Calu3 (cell line): ENCODE measurements at places on chromosomes 6 and 20. TPM values are rescaled to one million over a fixed set of nuclear protein-coding genes. Genes with fewer than 3 reads are reported as not detected.

AGER gene
- 14.3 and 14.4 TPM in 2 replicates for total RNA-seq

INSM1 gene
- not detected in 2 replicates for total RNA-seq

NRM gene
- 22.8 and 30.2 TPM in 2 replicates for total RNA-seq

COL12A1 gene
- 20.4 and 29.3 TPM in 2 replicates for total RNA-seq

NHSL1 gene
- 26.6 and 26.8 TPM in 2 replicates for total RNA-seq

WFDC12 gene
- not detected in 2 replicates for total RNA-seq

SFTA2 gene
- 184 and 246 TPM in 2 replicates for total RNA-seq

MACROD2 gene
- 28.1 and 29.4 TPM in 2 replicates for total RNA-seq

MCHR2 gene
- not detected in 2 replicates for total RNA-seq

SEMG1 gene
- total RNA-seq: 0.21 TPM in 1 of 2 replicates, not detected in the other

DNA sequence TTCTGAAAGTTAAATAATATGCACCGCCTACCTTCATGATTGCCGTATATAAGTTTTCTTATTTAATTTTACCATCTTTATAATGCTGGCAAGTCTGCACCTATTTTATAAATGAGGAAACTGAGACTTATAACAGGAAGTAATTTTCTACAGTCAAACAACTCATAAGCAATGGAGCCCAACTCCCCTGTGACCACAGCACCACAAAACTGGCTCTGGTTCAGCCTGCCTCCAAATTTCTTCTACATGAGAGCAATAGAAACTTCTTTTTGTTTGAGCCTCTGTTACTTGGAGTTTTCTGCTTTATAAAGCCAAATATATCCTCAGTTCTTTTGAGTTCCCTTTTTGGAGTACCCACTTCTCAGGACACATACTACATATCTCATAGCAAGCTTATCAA, 131.1 kb upstream of the HSF2 start:
- H3K4me3 ChIP-seq: no peak overlapping the region
- no peaks in the 10 kb centered on the region for H3K36me3 ChIP-seq
- H3K27ac ChIP-seq: no peak overlapping the region
- H3K4me1 ChIP-seq: peaks cover 6% of the 10 kb centered on the region
- H3K27me3 ChIP-seq: no peaks in the 10 kb centered on the region

DNA sequence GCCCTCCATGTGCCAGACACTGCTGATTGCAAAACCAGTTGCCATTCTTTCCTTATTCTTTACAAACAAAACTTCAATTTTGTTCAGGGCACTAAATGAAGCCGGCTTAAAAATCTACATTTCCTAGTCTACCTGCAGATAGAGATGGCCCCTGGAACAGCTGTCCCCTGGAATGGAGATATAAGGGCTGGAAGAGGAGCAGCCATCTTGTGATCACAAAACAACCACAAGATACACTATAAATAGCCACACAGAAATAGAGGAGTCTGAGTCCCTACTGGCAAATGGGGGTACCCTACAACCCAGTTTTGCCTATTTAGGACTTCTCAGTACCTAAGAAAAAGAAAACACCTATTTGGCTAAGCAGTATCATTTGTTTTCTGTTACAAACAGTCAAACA, 115.9 kb upstream of the BEND6 start:
- peak overlapping the region; percentile 57 for H3K27ac ChIP-seq
- H3K36me3 ChIP-seq: peaks cover 28% of the 10 kb centered on the region
- H3K4me3 ChIP-seq: peak overlapping the region; percentile 35

DNA sequence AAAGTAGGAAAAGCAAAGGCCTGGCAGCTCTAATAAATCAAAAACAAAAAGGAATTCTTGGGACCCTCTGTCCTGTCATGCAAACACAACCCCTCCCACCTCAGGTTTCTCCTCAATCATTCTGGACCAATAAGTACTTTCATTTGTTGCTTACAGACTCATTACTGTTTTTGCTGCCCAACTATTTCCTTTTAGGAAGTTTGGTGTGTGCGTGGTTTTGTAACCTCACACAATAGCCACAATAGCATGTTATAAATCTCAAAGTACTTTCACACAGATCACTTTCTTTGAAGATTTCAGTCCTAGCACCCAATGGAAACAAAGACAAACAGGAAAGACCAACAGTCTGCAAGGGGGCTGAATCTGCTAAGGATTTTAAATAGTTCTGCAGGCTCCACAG, 4.5 kb downstream of the MRPL14 start:
- peaks cover 75% of the 10 kb centered on the region for H3K4me1 ChIP-seq
- H3K36me3 ChIP-seq: peaks cover 40% of the 10 kb centered on the region
- H3K27ac ChIP-seq: peak overlapping the region; percentile 24
- no peaks in the 10 kb centered on the region for H3K27me3 ChIP-seq

DNA sequence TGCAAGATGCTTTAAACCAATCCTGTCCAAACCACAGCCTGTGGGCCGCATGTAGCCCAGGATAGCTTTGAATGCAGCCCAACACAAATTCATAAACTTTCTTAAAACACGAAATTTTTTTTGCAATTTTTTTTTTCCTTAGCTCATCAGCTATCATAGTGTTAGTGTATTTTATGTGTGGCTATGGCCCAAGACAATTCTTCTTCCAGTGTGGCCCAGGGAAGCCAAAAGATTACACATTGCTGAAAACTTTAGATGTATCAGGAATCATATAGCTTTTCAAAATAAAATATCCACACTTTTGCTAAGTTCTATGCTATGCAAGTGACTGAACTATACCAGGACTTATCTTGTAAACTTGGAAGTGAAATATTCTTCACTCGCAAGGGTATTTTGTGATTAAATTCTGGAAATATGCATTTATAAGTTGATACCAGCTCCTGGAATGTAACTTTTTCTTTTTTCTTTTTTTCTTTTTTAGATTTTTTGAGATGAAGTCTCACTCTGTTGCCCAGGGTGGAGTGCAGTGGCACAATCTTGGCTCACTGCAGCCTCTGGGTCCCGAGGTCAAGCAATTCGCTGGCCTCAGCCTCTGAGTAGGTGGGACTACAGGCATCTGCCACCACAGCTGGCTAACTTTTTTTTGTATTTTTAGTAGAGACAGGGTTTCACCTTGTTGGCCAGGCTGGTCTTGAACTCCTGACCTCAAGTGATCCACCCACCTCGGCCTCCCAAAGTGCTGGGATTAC, 49.8 kb downstream of the MTHFD1L start:
- no peak for DNase-seq
- H3K4me3 ChIP-seq: no peak overlapping the region
- H3K27ac ChIP-seq: no peak overlapping the region
- no peaks in the 10 kb centered on the region for H3K27me3 ChIP-seq

DNA sequence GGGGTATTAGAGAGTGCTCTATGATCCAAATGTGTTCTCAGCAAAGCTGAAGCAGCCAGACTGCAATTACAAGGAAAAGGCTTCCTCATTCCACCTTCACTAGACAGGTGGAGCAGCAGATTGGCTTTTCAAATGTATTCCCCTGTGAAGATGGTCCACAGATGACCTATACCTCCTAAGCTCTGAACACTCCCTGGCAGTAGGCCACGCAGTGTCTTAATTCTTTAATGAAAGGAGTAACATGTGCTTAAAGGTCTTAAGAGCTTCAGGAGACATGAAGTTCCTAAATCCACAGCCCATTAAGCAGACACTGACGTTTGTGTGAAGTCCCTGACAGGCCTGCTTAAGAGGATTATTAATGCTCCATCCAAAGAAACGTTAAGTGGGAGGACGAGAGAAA, 138.9 kb upstream of the NUP153 start:
- no peak for DNase-seq
- H3K36me3 ChIP-seq: no peaks in the 10 kb centered on the region
- no peaks in the 10 kb centered on the region for H3K4me1 ChIP-seq
- H3K27me3 ChIP-seq: no peaks in the 10 kb centered on the region
- no peak overlapping the region for H3K4me3 ChIP-seq

- no peak overlapping the region for H3K4me3 ChIP-seq
- peaks cover 34% of the 10 kb centered on the region for H3K27me3 ChIP-seq
- no peaks in the 10 kb centered on the region for H3K4me1 ChIP-seq
These were observed 141.3 kb upstream of the MYLIP start for GRCh38 chr6:15987569-15987968.

- H3K27me3 ChIP-seq: no peaks in the 10 kb centered on the region
- no peaks in the 10 kb centered on the region for H3K4me1 ChIP-seq
- no peak overlapping the region for H3K27ac ChIP-seq
- DNase-seq: no peak
- H3K36me3 ChIP-seq: peaks cover 5% of the 10 kb centered on the region
These were observed 109.0 kb downstream of the RALGAPA2 start for GRCh38 chr20:20603339-20603990.

DNA sequence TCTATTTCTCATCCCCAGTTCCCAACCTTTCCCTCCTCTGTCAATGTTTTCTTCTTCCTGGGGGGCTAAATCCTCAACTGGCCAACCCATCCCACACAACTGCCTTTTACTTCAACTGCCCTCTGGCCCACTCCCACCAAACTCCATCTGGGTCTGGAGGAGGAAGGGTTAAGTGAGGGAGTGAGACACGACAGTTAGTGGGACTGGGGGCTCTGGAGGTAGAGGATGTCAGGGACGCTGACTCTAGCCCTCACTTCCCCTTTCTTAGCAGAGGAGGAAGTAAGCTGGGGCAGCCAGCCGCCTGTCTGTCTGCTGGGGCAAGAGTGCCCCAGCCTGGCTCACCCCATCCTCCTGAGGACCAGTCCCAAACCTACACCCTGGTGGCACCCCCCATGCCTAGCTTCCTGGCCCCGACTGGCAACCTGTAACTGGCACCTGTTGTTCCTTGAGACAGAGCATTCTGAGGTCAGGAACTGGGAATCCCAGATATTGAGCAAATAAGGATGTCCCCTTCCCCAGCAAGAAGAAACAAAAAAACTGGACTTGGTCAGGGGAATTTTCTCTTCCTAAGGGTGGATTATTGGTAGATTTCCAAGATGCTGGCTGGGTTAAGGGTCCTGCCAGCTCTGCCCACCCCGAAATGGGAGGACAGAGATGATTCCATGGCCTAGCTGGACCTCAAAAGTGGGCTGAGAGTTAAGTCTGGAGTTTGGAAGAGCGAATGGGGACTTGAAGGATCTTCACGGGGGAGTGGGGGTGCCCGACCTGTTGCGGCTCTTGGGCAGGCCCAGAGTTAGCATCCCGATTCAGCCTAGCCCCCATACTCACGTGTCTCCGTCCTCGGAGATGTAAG, 971 bp downstream of the NFKBIE start:
- peaks cover 39% of the 10 kb centered on the region for H3K4me1 ChIP-seq
- peaks cover 53% of the 10 kb centered on the region for H3K36me3 ChIP-seq
- peak overlapping the region; percentile 80 for H3K27ac ChIP-seq
- peaks cover 34% of the 10 kb centered on the region for H3K27me3 ChIP-seq
- H3K4me3 ChIP-seq: peak overlapping the region; percentile 98

- H3K27ac ChIP-seq: no peak overlapping the region
- no peaks in the 10 kb centered on the region for H3K36me3 ChIP-seq
- no peak for DNase-seq
- peaks cover 19% of the 10 kb centered on the region for H3K4me1 ChIP-seq
- no peak overlapping the region for H3K4me3 ChIP-seq
These were observed 18.0 kb downstream of the CDYL start for GRCh38 chr6:4794140-4794707.

DNA sequence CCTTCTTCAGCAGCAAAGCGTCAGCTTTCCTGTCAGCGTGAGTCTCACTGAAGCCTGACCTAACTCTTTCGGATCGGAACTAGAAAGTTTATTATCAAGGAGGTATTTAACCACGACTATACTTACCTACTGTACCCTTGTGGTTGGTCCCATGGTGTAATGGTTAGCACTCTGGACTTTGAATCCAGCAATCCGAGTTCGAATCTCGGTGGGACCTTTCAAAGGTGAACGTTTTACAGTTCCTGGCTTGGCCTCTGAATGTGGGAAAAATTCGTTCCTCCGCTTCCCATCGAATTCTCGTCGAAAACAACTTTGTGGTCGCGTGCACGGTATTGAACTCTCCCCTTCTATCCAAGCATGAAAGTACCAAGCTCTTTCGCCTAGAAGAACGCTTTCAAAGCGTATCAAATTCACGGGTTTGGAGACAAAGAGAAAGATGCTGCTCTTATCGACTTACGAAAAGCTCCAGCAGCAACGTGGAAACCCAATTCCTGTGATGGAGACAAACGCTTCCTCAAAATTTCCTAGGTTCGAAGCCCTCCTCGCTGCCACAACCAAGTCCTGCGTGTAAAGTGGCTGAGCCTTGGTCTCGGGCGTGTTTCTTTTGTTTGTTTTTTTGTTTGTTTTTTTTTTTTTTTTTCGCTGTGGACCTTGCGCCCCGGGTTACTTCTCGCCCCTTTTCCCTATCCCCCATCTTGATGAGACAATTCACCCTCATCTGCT, 63.7 kb downstream of the GPX5 start:
- H3K27me3 ChIP-seq: no peaks in the 10 kb centered on the region
- peaks cover 36% of the 10 kb centered on the region for H3K36me3 ChIP-seq
- peak overlapping the region; percentile 95 for H3K27ac ChIP-seq

DNA sequence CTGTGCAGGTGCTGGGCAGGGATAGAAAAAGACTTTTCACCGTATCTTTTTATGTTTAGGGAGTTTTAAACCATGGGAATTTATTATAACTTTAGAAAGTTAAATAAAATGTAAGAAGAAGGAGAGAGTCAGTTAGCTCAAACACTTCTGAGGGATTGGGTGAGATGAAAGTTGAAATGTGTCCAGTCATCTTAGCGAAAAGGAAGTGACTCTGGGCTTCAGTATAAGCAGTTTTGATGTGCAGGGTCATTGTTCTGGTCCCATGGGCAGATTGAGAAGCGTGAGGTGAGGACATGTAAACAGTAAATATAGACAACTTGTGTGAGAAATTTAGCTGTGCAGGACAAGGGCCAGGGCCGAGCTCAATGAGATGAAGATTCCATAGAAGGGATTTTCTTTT, 66.9 kb downstream of the TOX2 start:
- no peak overlapping the region for H3K4me3 ChIP-seq
- H3K27ac ChIP-seq: no peak overlapping the region
- no peaks in the 10 kb centered on the region for H3K36me3 ChIP-seq
- DNase-seq: no peak
- no peaks in the 10 kb centered on the region for H3K4me1 ChIP-seq

DNA sequence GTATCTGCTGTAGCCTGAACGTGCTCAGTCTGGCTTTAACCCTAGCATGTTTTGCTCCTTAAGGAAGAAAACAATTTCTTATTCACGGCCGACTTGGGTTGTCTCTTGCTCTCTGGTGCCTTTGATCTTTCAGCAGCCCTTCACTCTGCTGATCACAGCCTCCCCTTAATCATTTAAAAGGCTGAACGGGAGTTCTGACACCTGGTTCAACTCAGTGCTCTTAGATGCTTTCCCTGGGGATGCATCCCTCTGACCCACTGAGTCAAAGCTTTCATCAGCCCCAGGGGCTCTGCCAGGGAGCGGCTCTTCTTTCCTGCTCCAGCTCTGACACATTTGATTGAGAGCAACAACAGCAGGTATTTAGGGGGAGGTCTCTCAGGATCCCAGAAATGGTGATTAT, 79.0 kb upstream of the FYN start:
- H3K36me3 ChIP-seq: no peaks in the 10 kb centered on the region
- peaks cover 14% of the 10 kb centered on the region for H3K27me3 ChIP-seq
- DNase-seq: no peak
- no peak overlapping the region for H3K4me3 ChIP-seq

GRCh38 chr20:42419814-42420532, 769.7 kb downstream of the PTPRT start:
- H3K27ac ChIP-seq: no peak overlapping the region
- H3K4me1 ChIP-seq: no peaks in the 10 kb centered on the region
- H3K4me3 ChIP-seq: no peak overlapping the region
- DNase-seq: no peak

GRCh38 chr6:31837369-31838113, 10.0 kb downstream of the HSPA1B start:
- H3K27ac ChIP-seq: peak overlapping the region; percentile 99
- peaks cover 100% of the 10 kb centered on the region for H3K36me3 ChIP-seq
- peak overlapping the region; percentile 89 for H3K4me3 ChIP-seq

- H3K4me3 ChIP-seq: no peak overlapping the region
- H3K27ac ChIP-seq: no peak overlapping the region
- H3K36me3 ChIP-seq: no peaks in the 10 kb centered on the region
- peak; percentile 50 for DNase-seq
These were observed 156.6 kb downstream of the UNC5CL start for GRCh38 chr6:40882323-40882997.

GRCh38 chr6:158767709-158768108, 51.5 kb downstream of the EZR start:
- peak overlapping the region; percentile 77 for H3K27ac ChIP-seq
- H3K27me3 ChIP-seq: no peaks in the 10 kb centered on the region
- H3K4me1 ChIP-seq: peaks cover 67% of the 10 kb centered on the region
- no peak for DNase-seq
- peaks cover 100% of the 10 kb centered on the region for H3K36me3 ChIP-seq
